GM18507 (cell line): ENCODE measurements at places on chromosomes 7 and 10.
A peak's percentile ranks its signal among the peaks of the same experiment; 100 is the strongest.

GRCh38 chr10:95266674-95267095 lies 24.1 kb downstream of the PDLIM1 start:
- DNase-seq = no peak

- no peak for DNase-seq
Measured at GRCh38 chr10:13810568-13810967, 223.8 kb downstream of the PRPF18 start.

- DNase-seq = no peak
Measured at GRCh38 chr10:78802866-78803265, 265.9 kb upstream of the ZMIZ1 start.

DNA sequence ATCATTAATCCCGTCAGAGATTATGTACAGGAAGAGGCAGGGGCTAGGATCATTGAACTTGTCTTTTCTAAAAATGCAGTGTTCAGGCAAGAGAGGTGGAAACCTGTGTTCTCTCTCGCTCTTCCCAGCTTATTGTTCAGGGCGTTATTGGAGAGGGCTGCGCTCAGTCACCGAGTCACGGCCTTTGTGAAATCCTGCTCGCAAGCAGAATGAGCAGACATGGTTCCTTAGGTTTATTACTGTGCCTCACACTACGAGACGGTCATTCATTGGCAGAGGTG lies 631 bp upstream of the PRKRIP1 start:
- no peak for DNase-seq

GRCh38 chr10:70672165-70673042 lies at the start of gene ADAMTS14:
ADAMTS14 (plus strand) TSS chr10:70672506; CDS start chr10:70672803, 297 bp downstream.
- no peak for DNase-seq

- no peak for DNase-seq
Measured at GRCh38 chr10:42963312-42963711, 113.6 kb upstream of the RET start.

DNA sequence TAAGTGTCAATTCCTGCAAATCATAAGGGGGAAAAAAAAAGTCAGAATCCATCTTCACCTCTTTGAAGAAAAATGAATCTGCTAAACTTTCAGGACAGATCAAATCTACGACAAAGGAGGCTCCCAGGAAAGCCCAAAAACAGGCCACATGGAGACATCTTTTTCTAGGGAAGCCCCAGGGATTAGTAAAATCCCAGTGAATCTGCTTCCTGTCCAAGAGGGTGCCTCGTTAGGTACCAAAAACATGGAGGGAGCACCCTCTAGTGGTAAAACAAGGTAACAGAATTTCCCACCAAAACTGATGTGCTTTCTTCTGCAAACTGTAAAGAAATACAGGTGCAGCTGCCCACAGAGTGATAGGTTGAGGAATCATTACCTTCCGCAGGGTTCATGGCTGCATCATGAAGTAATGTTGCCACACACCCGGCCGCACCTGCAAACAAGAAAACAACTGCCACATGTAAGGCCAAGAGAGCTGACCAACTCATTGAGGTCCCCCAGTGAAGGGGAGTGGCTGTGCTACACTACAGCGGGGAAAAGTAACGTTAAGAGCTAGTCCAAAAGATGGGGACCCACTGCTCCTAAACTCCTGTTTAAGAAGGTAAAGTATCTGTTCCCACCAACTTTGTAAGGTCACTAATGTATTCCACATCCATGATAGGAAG lies 7.9 kb downstream of the SLC25A28 start:
- peak; percentile 35 for DNase-seq

DNA sequence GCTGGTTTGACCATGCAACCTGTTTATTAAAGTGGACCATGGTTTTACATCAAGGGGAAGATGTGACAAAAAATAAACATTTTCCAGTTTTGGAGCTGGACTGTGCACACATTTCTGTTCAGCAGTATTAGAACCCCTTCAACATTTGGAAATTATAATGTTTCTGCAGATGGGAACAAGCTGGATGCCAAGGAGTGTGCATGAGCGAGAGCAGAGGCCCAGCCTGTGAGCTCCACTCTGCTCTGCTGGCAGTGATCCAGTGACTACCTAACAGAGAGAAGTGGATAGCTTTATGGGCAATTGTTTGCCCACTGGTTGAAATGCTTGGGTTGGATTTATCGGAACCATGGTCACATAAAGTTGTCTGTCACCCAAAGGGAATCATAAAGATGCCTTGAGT lies 456.7 kb downstream of the NRG3 start:
- DNase-seq = no peak
